ENCODE measurements at places on chromosomes 3 and 15.
A peak's percentile ranks its signal among the peaks of the same experiment; 100 is the strongest.

DNA sequence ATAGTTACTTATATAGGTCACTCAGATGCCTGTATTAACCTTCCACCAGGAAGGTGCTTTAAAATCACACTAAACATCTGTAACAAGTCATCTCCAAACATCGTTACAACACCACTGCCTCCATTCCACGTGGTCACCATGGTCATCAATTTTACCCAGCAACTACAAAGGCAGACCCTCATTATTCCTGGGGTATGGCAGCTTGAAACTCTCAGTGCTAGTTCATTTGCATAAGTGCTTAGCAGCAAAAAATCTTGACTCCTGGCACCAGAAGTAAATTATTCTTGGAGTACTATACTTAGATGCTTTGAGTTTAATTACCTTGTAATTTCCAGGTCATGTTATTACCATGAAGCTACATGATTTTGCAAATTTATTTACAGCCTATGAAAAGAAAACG lies 250.6 kb downstream of the KBTBD8 start:
- no peak for DNase-seq

- no peak for DNase-seq
Measured at GRCh38 chr3:11172096-11172690, 17.9 kb downstream of the HRH1 start.

GRCh38 chr3:101850246-101851051 lies 1.1 kb downstream of the NFKBIZ start:
- peak; percentile 25 for DNase-seq

GRCh38 chr3:103825586-103825985 lies 1390.8 kb downstream of the ZPLD1 start:
- DNase-seq, result no peak

GRCh38 chr3:181790561-181790960 lies 78.8 kb downstream of the SOX2 start:
- DNase-seq, result no peak

- no peak for DNase-seq
Measured at GRCh38 chr15:28985316-28985645, 99.5 kb downstream of the APBA2 start.
